ENCODE measurements at places on chromosomes 6 and 20.

DNA sequence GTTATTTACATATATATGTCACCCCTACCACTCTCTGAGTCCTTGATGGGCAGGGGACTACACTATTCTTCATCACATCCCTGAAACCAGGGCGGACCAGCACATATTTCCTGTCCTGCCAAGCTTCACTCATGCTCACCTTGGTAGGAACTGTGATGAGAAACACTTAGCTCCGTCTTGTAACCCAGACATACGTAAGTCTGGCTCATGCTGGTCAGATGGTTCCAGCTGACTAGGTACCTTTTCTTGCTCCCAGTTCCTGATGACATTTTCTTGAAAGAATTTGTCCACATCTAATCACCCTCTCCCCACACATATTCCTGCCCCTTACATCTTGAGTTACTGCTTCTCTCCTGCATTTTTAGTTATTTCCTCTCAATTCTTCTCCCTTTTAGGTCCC is 122.2 kb upstream of the MYLIP start:
- no peak for DNase-seq

GRCh38 chr6:138004430-138005287 is 102.6 kb downstream of the PERP start:
- no peak for DNase-seq

DNA sequence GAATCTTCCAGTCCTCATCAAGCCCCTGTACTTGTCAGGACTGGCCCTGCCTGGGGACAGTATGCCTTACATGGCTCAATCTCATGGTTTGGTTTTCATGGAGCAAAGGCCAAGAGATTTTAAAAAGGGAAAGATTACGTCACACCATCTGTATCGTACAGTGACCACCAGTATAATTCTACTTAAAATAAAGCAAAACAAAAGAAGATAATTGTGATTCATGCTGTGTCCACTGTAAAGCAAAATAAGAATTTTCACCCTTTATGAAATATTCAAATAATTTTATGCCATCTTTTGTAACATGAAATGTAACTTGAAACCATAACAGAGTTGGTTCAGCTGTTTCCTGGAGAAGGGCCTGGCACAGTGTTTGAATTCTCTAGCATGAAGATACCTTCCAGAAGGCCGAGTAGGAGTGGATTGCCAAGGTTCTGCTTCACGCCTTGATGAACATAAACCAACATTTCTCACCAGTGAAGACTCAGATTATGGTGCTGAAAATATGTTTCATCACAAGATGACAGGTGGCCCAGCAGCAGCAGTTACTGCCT is 486.5 kb downstream of the RFPL4B start:
- no peak for DNase-seq

DNA sequence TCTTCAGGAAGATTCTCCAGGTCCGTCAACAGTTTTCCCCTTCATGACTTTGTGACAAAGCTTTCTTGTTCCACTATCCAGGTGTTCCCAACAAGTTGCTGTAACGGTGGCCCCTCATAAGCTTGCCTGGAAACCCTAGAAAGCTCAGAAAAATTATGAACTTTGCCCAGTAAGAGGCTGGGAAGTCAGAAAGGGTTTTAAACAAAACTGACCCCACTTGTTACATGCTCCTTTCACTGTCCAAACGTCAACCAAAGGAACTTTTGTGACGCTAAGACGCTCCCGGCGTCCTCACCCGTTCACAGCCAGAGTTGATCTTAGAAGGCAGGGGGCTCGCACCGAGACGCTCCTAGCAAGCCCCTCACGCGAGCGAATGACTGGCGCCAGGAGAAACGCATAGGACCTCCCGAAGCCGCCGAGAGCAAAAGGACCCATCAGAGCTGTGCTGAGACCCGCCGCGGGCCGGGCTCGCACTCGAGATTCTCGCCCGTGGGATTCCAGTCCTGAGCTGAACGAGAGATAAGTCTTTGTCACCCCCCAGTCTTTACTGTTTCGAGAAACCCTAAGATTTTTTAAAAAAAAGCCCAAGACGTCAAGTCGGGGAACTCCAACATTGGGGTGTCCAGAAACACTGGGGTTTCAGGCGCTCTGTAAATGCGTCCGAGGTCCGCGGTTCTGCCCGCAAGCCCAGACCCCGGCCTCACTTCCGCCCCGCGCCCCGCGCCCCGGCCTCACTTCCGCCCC is 544 bp upstream of the ACAT2 start:
- no peak for DNase-seq

- DNase-seq: no peak
Measured at GRCh38 chr20:5463007-5463686, 146.4 kb upstream of the PROKR2 start.

GRCh38 chr6:162014069-162014811 is 713.3 kb downstream of the PRKN start:
- no peak for DNase-seq

DNA sequence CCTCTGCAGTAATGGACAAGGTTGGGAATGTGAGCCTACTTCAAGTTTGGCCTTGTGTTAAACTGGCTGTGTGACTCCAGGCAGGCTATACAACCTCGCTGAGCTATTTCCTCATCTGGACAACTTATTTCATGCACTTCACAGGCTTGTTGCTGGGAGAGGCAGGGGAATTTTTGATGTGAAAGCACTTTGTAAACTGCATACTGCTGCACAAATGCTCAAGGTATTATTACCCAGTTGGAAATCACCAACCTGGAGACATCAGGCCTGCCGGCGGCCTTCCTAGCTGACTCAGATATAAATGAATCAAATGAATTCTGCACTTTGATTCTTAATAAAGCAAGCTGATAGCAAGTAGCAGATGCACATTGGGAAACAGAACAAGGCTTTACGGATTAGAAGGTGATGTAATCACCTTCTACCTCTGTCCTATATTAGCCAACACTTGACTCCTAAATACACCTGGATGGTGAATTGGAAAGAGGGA is 10.1 kb downstream of the JARID2 start:
- no peak for DNase-seq

DNA sequence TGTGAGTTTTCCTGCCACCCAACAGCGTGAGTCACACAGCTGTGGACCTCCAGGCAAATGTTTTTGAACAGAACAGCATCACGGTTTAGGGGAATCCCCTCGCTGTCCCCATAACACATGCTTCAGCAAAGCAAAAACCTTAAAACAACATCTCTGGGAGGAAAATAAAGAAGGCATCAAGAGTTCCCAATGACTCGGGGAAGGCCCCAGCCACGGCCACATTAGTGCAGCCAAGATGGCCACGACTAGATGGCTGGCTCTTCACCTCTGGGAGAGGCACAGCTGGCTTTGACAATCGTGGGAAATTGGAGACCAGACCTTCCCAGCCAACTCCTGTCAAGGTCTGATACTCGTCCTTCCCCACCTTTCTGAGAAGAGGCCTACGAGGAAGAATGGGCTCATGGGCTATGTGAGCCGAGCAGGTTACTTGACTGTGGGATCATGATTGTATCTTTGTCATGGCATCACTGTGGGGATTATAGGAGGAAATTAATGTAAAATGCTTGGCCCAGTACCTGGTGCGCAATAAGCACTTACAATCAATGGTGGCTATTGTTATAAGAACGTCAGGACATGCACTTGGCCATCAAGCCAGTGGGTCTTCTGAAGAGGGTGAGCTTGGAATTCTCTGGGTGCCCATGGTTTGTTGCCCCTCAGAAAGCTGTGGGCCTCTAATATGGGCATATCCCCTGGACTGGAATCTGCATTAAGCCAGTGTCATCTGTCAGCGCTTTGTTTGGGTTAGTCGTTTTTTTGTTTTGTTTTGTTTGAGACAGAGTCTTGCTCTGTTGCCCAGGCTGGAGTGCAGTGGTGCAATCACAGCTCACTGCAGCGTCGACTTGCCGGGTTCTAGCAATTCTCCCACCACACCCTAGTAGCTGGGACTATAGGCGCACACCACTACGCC is 43.6 kb downstream of the FGD2 start:
- no peak for DNase-seq

DNA sequence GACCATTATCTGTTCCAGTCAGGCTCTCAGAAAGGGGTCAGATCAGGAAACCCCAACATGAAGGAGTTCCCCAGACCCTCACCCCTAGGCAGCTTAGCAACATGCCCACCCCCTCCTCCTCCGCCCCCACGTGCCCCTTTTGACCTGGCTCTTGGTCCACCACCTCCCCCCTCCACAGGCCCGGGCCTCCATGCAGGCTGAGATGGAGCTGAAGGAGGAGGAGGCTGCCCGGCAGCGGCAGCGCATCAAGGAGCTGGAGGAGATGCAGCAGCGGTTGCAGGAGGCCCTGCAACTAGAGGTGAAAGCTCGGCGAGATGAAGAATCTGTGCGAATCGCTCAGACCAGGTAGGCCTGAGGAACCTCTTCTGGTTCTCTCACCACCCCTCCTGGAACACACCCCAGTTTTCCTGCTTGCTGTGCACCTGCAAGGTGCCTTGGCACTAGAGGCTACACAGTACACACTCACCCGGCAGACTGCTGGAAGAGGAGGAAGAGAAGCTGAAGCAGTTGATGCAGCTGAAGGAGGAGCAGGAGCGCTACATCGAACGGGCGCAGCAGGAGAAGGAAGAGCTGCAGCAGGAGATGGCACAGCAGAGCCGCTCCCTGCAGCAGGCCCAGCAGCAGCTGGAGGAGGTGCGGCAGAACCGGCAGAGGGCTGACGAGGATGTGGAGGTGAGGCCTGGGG is 21.9 kb downstream of the DEF6 start:
- no peak for DNase-seq

DNA sequence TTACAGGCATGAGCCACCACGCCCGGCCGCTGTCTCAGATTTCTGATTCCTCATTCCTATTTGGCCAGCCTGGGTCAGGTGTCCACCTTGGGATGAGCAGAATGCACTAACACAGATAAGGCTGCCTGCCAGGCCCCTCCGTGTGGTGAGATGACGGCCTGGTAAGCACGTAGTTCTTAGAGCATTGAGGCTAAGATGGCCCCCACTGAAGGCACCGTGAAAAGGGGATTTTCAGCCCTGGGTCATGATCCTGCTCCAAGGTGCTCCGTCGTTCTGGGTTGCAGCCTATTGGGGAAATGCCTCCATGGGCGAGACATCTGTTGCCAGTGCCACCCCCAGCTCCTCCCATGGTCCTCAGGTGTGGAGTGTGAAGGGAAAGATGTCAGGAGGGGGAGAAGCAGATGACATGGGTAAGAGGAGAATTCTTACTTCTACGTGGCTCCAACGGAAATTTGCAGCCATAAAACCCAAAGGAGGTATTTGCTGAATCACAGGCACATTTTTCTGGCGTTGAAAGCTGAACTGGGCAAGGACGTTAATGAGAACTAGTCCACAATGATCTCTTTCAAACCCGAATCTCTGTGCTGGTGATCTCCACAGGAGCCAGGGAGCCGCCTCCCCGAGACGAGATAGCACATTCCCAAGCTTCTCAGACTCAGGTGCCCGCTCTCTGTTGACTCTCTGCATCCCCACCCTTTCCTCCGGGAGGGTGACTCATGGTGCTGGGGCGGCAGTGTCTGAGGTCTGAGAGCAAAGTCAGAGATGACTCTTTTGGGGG is 34.0 kb upstream of the BMP6 start:
- DNase-seq: no peak

DNA sequence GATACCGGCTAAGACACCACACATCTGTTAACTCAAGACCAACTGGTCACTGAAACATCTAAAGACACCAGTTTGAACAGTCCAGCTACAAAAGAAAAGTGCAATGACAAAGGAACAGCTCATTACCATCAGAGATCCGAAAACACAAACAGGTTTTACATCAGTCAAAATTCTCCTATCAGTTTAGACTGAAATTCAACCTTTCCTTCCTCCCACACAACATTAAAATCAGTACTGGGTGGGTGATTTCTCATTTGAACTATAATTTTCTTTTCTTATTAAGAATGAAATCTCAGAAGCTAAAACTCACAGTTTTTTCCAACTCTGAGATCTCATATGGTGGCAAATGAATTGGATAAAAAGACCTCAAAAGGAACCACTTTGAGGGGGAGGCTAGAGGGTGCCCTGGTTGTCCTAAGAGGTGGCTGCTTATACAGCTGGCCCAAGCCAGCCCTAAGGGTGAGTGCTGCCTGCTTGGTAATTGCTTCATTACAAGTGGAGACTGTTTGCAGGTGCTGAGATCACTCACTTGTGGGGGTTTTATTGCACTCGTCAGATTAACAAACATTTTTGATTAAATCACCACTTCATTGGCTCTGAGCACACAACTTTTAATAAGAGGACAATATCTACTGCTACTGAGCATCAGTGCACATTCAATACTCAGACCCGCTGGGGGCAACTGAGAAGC is 4.3 kb downstream of the CCDC167 start:
- no peak for DNase-seq

DNA sequence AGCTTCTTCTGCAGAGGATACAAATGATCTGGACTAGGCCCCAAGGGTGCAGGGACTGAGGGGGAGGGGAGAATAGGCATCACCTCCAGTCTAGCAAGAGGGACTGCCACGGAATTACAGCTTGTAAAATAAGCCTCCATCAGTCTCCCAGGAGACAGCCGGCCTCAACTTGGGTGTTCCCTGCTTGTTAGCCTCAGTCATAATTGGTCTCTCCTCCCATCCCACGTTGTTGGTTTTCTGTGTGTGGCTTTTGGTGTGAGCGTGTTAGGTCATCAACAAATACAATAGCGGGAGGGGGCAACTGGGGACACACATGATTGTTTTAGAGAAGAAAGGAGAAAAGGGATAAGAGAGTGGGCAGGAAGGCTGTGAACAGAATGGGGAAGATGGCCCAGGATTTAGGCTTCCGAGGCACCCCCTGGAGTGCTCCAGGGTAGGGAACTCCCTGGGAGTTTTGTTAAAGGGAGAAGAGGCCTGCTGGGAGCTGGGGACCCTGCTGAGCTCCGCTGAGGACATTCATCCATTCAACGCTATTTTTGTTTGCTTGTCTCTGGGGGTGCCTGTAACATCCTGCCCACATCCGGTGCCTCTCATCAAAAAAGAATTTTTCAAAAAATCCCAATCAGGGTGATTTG is 9.2 kb downstream of the FOXA2 start:
- DNase-seq: no peak

DNA sequence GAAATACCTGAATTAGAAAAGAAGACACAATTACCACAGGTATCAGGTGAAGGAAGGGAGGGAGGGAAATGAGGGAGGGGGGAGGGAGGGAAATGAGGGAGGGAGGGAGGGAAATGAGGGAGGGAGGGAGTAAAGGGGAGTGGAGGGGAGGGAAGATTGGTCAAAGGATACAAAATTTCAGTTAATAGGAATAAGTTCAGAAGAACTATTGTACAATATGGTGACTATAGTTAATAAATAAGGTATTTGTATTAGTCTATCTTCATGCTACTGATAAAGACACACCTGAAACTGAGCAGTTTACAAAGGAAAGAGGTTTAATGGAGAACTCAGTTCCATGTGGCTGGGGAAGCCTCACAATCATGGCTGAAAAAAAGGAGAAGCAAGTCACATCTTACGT is 185.7 kb downstream of the EYA2 start:
- no peak for DNase-seq

GRCh38 chr6:144673807-144674206 is 388.7 kb downstream of the UTRN start:
- DNase-seq: no peak

- DNase-seq: no peak
Measured at GRCh38 chr6:157645201-157645795, 177.7 kb upstream of the SNX9 start.
